ENCODE measurements at places on chromosomes 11 and 22.
A peak's percentile ranks its signal among the peaks of the same experiment; 100 is the strongest.

DNA sequence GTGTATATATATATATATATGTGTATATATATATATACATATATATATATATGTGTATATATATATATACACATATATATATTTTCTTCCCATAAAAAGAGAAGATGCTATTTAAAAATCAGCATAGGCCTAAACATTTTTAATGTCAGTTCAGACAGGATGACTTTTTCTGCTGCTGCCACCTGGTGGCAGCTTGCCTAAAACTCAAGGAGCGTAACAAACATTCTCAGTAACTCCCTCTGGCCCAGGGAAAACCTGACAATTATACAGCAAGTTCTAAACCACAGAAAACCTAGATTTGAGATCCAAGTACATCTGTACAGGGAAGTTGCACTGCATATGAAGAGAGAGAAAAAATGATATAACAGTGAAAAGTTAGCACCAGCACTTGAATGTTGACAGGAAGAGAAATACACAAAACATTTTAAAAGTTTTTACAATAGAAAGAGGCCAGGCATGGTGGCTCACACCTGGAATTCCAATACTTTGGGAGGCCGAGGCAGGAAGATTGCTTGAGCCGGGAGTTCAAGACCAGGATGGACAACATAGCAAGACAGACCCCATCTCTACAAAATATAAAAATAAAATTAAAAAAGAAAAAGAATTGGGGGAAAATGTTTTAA, 16.6 kb downstream of the OR8A1 start:
- peak; percentile 69 for DNase-seq

- DNase-seq: no peak
These were observed 15.4 kb downstream of the CAPN5 start for GRCh38 chr11:77081976-77082836.

GRCh38 chr11:43987384-43988039, 45.1 kb downstream of the C11orf96 start:
- DNase-seq: peak; percentile 92

DNA sequence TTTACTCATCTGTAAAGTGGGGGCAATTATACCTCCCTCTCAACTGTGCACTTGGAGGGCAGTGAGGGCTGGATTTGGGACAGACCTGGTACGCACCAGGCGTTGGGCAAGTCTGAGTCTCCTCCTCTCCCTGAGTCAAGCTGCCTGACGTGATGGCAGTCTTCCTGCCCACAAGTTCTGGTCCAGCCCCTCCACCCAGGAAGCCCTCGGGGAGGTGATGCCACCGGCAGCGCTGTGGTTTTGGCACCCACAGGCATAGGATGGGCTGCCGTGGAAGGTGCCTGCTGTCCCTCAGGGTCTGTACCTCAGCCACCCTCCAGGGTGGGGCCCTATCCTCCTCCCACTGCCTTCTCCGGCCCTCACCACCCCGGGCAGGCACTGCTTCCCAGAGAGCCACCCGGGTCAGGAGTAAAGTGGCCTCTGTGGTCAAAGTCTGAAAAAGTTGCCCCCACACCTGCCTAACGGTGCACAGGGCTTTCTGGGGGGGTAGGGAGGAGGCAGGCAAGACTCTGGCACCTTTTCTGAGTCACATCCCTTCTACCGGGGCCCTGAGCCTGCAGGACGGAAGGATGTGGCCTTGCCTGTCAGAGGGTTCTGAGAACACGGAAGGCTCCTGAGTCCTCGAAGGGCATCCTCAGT, 6.5 kb upstream of the APOBEC3H start:
- no peak for DNase-seq

DNA sequence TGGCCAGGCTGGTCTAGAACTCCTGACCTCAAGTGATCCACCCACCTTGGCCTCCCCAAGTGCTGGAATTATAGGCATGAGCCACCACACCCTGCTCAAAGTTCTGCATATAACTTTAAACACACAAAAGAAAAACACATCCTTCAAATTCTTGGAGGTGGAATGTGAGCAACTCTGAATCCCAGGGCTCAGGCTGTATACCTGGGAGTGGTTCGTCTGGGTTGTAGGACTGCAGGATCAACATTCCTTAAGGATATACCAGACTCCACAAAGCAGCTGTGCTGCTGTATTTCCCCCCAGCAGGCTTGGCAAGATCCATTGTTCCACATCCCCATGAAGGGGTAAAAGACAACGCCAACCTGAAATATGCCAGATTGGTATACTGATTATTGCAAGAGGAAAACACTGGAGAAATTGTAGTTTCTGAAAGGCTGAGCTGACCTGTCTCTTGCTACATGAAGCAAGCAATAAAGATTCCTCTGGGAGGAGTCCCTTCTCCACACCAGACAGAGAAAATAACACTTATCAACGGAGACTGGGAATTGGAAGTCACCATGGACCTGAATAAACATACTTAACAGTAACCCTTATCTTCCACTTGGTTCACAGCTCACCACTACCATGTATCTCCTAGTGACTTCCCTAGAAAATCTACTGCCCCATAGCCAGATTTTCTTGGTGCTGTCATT, 12.2 kb upstream of the RPS3 start:
- no peak for DNase-seq

DNA sequence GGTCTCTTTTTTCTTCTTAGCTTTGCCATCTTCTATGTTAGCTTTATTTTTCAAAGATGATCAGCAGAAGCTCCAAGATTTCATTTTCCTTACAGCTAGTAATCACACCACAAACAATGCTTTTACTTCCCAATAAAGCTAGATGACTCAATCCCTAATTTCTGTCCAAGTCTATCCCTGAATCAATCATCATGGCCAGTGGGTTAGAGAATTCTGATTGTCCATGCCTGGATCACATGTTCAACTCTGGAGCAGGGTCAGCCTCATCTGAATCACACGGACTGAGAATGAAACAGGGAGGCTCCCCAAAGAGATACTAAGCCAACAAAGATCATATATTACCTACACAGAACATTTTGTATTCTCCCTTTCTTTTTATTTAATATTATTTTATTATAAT, 79.6 kb downstream of the BBOX1 start:
- no peak for DNase-seq

GRCh38 chr11:108144615-108145014, 23.2 kb downstream of the ACAT1 start:
- no peak for DNase-seq

GRCh38 chr11:2453436-2453835, 8.6 kb downstream of the KCNQ1 start:
- no peak for DNase-seq

- DNase-seq: no peak
These were observed 55.3 kb downstream of the ETS1 start for GRCh38 chr11:128532016-128532571.

DNA sequence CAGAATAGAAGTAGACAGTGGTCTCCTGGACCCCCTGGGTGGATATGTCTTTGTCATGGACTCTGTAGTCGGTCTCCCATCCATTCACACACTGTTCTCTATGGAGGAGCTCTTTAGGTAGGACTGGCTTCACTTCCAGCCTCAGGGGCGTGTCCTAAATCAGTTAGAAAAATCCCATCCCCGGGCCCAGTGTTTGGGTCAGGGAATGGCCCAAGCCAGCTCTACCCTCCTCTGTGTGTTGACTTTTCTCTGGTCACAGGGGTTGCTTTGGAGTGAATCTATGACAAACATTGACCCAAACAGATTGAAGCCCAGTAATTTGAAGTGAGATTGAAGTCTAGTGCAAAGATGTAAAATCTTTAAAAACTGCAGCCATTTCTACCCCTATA, 34.0 kb downstream of the WEE1 start:
- DNase-seq: no peak

DNA sequence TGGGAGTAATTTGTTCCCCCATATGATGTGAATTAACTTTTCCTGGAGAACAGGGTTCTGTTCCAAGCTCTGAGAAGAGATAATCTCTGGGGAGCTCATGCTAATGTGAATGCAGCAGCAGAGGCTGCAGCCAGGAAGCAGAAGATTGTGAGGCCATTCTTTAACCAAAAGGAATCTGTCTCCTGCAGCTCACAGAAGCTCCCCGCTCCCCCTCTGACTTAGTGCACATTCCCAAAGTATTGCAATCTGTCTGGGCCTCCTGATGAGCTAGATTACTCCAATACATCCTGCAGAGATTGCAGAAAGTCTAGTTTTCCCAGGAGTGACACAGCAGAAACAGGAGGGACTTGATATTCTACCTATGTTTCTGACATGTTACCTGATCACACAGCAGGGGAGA, 420.6 kb upstream of the FAT3 start:
- peak; percentile 67 for DNase-seq

DNA sequence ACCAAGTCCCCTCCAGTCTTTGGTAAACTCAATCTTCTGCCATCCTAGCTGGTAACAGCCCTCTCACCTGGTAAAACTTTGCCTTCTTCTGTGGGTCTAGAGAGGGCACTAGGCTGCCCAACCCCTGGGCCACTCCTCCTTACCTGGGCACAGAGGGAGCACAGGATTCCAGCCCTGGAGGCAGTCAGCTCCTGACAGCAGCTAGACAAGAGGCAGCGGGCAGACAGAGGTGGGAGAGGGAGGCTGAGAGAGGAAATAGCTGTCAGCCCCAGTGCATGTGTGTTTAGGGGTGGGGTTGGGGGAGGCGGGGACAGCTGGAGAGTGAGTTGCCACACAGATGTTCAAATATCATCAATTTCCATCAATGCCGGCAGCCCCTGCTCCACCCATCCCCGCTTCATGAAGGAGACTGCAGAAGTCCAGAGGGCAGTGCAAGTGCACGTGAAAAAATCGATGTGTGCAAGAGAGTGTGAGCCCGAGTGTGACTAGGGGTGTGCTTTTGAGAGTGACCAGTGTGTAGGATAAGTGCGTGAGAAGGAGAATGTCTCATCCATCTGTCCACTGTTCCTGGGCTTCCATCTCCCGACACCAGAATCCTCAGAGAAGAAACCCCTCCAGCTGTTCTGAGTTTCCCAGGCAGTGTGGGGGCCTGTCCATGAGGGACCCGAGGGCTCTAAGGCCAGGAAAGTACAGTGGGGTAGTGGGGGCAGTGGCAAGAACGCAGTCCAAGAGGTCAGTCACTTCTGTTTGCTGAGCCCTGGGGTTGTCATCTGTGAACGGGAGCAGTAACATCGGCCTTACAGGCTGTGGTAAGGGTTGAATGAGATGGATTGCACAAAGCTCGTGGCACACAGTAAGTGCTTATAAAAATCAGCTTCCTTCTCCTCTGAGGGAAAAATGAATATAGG, at the start of gene PTGDR2:
TSS of gene PTGDR2 (minus strand) at position 225 of the 908 bp plus-strand sequence. CDS start 2,228 bp downstream, outside the sequence.
- DNase-seq: no peak

GRCh38 chr11:113272281-113272680, 42.1 kb upstream of the TTC12 start:
- no peak for DNase-seq

- DNase-seq: no peak
These were observed 9.7 kb downstream of the CAT start for GRCh38 chr11:34448223-34448994.

- DNase-seq: no peak
These were observed 35.2 kb downstream of the APOL5 start for GRCh38 chr22:35752863-35753189.

GRCh38 chr11:72793076-72793424, 797 bp downstream of the STARD10 start:
- DNase-seq: no peak

DNA sequence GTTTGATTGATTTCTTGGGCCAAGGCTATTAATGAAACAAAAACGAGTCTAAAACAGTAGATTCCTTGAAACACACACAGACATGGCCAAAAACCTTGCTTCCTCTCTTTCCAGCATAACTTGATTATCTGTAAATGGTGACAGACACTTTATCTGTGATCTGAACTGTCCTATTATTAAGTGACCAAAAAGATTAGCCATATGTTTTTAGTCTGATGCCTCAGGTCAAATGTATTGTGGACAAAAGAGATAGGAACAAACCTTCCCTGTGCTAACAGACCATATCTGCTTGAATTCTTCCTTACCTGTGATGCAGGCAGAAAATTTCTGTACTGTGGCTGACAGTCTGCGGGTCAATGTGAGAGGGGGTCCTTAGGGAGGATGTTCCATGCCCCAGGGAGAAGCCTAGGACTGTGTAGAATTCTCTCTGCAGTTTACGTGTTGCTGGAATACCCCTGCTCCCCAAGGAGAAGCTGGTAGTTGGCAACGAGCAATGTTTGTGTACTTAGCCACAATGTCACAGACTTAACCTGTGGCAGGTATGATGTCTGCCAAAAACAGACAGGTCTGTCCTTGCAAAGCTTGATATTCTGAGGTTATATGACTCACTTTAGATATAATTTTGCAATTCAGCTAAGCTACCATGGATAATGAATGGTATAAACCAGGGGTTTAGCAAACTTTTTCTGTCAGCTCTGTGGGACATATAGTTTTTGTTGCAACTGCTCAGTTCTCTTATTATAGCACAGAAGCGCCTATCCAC, 31.2 kb downstream of the C11orf71 start:
- DNase-seq: no peak

DNA sequence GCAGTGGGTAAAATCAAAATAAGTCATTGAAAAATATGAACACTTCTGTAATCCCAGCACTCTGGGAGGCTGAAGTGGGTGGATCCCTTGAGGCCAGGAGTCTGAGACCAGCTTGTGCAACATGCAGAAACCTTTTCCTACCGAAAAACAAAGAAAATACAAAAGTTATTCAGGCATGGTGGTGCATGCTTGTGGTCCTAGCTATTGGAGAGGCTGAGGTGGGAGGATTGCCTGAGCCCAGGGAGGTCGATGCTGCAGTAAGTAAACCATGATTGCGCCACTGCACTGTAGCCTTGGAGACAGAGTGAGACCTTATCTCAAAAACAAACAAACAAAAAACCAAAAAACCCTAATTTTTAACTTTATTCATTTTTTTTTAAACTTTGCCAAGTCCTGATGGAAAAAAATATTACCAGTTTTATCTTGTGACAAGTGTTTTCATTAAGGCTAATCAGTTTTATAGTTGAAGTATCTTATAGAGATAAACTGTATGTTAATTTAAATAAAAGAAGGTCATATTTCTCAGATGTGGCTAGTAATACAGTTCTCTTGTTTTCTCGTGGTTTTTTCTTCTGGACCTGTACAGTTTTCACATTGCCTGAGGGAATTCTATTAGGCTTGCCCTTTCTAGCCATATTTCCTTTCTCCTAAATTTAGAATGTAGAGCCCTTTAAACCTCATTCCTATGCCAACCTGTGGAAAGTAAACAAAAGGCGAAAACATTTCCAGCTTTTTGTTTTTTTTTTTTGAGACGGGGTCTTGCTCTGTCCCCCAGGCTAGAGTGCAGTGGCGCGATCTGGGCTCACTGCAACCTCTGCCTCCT, 9.4 kb downstream of the HIPK3 start:
- no peak for DNase-seq

Data from muscle of arm (tissue), 14 donors.